A549 treated with dexamethasone at 1 μM for 4 hours (cell line): ENCODE measurements at places on chromosomes 16 and 17. TPM values are rescaled to one million over a fixed set of nuclear protein-coding genes. Genes with fewer than 3 reads are reported as not detected.

Gene DNASE1L2
- 0.54 to 1.3 TPM (median 1.1 TPM) in 5 replicates for total RNA-seq

Gene ARL2BP
- total RNA-seq = 73.1 to 80.6 TPM (median 78.7 TPM) in 5 replicates

Gene NPIPB13
- 1.7 to 3.4 TPM (median 2.9 TPM) in 5 replicates for total RNA-seq

Gene CCL3
- total RNA-seq = not detected in 5 replicates

Gene ITGB3
- total RNA-seq = 2.9 to 5.5 TPM (median 4.7 TPM) in 5 replicates

Gene GJD3
- 0.40 to 0.76 TPM (median 0.71 TPM) in 5 replicates for total RNA-seq

Gene CFAP97D1
- total RNA-seq = 0.06 to 0.10 TPM (median 0.07 TPM) in 5 replicates

Gene OR3A2
- not detected in 5 replicates for total RNA-seq

Gene NLRC5
- total RNA-seq = 2.3 to 3.0 TPM (median 2.8 TPM) in 5 replicates

Gene CPHXL2
- total RNA-seq = not detected in 5 replicates

Gene ANKFN1
- 0.05 TPM in 1 of 5 replicates, not detected in the others for total RNA-seq

Gene RAB26
- total RNA-seq = 1.5 to 4.0 TPM (median 3.2 TPM) in 5 replicates

Gene KRT33B
- total RNA-seq = not detected in 5 replicates

Gene ZPBP2
- not detected in 5 replicates for total RNA-seq

Gene C16orf96
- total RNA-seq = 0.04 to 0.06 TPM (median 0.06 TPM) in 5 replicates

Gene ZNRF1
- 17.4 to 25.6 TPM (median 24.1 TPM) in 5 replicates for total RNA-seq

Gene LSM12
- 53.5 to 59.5 TPM (median 56.0 TPM) in 5 replicates for total RNA-seq

Gene SRL
- 0.04 to 0.08 TPM (median 0.07 TPM) in 5 replicates for total RNA-seq

Gene CDH13
- 0.01 to 0.04 TPM (median 0.01 TPM) in 3 of 5 replicates, not detected in the others for total RNA-seq

Gene SLC16A5
- total RNA-seq = 18.7 to 33.7 TPM (median 28.8 TPM) in 5 replicates

Gene SLFN14
- total RNA-seq = not detected in 5 replicates

Gene MYO15A
- total RNA-seq = 0.26 to 0.82 TPM (median 0.53 TPM) in 5 replicates

Gene SLC16A13
- total RNA-seq = 5.9 to 11.0 TPM (median 9.2 TPM) in 5 replicates

Gene BPTF
- total RNA-seq = 35.3 to 52.6 TPM (median 47.7 TPM) in 5 replicates

Gene TBC1D3E
- not detected in 5 replicates for total RNA-seq
